ENCODE measurements at places on chromosomes 3 and 15.

DNA sequence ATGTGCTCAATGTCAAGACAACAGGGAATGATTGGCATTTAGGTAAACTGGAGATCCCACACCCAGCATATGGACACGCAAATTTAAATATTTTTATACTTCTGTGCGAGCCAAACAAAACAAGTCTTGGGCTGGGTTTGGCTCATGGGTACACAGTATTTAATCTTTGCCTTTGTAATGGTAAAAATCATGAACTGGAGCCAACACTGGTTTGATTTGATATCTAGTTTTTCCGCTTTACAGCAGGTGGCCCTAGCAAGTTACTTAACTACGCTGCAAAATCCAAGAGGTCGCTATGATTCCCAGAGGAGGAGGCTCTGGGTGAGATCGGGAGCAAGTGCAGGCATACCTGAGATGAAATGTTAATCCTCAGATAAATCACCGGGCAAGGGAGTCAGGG lies 207.9 kb upstream of the SATB1 start:
- DNase-seq: no peak

DNA sequence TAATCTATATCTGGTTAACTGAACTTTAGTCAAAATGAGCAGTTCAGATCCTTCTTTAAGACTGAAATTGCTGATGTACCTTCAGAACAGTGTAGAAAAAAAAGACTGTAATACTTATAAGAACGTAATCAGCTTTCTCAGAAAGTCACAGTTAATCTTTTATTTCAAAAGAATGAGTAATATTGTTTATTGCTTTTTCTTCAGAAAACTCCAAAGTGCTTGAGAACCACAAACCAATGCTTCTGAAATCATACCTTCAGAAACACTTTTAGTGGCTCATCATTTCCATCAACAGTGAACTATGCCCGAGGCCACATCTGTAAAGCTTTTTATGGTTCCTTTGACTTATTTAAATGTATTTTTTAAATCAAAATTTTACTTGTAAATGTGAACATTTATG lies 33.3 kb upstream of the CLASP2 start:
- no peak for DNase-seq

DNA sequence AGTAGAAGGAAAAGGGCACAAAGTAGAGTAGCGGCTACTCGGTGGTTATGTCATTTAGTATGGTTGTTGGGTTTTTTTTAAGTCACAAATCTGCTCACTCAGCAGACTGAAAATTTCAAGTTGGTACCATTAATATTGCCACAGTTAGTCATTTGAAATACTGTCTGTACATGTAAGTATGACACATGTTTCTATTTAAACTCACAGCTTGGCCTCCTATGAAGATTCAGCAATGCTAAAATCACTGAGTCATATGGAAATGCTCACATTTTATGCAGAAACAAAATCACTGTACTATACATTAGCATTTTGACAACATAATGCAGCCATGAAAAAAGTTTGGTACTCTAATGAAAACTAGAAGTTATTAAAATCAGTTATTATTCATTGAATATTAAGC lies 571.9 kb downstream of the TAFA4 start:
- no peak for DNase-seq

DNA sequence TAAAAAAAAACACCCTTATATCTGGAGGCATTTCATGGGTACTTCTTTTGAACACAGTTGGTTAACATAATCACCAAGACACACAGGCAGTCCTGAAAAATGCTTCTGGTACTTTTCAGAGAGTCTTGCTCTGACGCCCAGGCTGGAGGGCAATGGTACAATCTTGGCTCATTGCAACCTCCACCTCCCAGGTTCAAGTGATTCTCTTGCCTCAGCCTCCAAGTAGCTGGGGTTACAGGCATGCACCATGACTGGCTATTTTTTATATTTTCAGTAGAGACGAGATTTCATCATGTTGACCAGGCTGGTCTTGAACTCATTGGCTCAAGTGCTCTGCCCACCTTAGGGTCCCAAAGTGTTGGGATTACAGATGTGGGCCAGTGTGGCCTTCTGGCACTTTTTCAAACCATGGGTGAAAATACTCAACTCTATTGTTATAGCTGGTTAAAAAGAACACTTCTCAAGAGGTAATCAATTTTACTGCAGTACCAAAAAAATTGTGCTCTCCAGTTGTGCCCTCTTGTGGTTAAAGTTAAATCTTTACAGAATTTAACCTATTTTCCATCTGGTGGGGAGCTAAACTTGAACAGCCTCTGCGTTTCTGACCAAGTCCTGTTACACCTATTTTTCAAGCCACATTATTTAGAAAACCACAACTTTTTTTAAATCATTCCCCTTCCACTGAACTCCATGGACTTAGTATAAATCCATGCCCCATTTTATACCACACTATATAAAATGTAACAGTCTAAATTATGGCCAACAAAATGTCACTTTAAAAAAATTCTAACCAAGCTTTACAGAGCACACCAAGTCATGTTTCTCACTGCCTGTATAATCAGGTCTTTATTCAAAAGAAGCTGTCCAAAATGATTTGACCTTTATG lies 1.2 kb upstream of the SNAPC5 start:
- no peak for DNase-seq

DNA sequence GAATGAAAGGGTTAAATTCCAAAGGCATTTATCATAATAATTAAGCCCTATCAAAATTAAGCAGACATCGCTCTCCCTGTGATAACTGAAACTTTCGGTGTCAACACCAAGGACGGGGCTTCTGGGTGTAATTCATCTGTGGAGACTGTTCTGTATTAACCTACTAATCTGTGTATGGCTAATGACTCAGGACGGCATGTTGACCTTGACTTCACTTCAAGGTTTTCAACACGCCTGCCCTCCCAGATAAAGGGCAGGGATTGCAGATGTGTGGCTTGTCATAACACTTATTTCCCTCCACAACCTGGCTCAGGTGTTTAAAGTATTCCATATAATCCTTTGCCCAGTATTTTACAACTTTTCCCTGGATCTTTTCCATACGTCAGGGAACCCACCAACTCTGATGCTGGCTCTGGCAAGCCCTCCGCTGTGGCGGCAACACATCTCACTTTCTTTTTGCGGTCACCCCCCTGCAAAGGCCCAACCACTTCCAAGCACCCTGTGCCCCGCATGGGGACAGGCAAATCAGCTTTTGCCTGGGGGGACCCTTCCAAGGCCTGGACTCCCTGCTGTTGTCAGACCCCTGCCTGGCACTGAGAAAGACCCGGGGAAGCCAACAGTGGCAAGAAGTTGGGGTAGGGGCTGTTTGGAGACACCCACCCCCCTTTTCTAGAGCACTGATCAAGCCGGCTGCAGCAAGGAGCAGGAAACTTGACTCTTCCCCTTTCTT lies 93.2 kb upstream of the MEF2A start:
- DNase-seq: no peak

GRCh38 chr3:136050250-136050649 lies 84.7 kb downstream of the PPP2R3A start:
- DNase-seq: no peak
